ENCODE measurements at places on chromosomes 5 and 9.

- DNase-seq: no peak
Observed at GRCh38 chr5:159071382-159071781, 28.3 kb downstream of the EBF1 start.

DNA sequence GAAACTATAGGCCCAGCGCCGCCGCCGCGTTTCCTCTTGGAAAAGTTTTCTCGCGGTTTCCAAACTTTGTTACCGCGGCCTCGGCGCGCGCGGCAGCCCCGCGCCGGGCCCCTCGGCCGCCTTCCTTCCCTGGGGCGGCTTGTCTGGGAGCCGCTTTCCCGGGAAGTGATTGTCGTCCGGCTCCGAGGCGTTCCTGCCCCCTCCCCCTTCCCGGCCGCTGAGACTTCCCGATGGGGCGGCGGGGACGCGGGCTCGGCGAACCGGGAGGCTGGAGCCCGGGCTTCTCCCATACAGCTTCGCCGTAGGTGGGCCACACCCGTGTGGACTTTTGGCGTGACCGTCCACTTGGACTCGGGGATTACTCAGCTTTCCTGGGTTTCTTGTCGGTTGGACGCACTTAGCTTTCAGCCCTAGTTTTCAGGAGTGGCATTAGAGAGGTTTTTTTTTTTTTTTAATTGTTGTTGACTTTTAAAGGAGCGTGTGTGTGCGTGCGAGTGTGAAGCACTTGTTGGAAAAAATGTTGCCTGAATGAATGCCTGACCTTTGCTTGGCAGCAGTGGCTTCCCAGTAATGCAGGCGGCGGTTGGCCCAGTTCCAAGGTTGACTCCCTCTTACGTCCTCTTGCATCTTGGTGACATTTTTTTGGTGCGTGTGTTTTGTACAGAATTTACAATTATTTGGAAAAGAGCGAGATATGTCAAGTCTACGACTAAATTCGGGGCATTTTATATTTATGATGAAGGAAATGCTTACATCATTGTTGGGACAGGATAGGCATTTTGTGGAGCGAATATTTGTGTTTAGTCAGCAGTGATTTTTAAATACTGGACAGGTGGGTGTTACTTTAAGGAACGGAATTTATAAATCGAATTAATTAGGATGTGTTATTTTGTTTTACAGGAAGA lies 821 bp downstream of the CTNNA1 start:
- peak; percentile 40 for DNase-seq

DNA sequence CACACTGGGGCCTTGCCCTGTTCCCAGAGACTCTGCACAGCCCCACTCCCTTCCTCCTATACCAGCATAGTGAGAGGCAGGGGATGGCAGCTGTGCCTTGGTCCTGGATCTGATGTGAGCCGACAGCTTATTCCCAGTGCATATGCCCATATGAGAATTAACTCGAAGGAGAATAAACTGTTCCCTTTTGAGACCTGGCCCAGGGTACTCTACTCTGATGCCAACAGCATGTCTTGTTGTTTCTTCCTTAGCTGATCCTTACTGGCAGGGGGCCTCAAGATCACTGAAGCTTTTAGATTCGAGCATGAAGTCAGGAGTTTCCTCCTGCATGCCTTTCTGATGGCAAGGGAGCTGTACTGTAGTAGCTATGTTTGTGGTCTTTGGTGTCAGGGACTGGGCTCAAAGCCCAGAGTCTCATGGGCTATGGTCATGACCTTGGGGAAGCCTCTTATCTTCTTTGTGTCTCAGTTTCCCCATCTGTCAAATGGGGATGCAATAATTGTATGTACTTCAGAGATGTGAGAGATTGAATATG lies 57.1 kb downstream of the DOCK2 start:
- no peak for DNase-seq

GRCh38 chr5:10684303-10685086 lies 76.5 kb downstream of the DAP start:
- DNase-seq: no peak

DNA sequence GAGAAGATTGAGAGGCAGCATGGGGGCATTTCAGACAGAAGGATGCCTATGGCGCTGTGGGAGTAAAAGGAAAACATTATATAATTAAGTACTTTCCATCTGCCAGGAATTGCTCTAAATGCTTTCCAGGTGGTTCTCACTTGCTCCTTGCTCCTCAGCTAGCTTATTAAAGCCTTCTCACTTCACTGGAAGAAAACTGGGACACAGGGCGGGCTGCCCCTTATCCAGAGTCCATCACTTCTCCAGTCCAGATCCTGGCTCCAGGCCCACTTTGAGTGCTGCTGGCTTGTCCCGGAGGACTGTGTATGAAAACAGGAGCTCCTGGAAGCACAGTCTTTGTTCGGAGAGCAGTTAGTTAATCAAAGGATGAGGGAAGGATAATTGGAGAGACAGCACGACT lies 409.9 kb upstream of the ADAMTS16 start:
- DNase-seq: no peak

DNA sequence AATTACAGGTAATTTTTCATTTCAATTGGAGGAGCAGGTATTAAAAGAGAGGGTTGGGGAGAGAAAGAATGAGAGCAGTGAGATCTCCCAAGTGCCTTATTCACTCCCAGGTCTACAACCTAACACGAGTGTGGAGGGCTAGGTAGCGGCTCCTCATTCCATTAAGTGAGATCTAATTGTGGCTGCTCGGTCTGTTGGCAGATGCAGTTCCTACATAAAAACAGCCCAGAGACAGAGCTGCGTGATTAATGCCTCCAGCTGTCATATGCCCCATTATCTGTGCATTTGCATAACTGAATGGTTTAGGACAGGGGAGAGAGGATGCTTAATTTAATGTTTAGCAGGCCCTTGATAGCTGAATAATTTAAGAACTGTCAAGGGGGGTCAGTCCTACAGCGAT lies 100.5 kb downstream of the PSAT1 start:
- no peak for DNase-seq

- DNase-seq: no peak
Observed at GRCh38 chr5:170263906-170264305, 31.1 kb downstream of the C5orf58 start.

DNA sequence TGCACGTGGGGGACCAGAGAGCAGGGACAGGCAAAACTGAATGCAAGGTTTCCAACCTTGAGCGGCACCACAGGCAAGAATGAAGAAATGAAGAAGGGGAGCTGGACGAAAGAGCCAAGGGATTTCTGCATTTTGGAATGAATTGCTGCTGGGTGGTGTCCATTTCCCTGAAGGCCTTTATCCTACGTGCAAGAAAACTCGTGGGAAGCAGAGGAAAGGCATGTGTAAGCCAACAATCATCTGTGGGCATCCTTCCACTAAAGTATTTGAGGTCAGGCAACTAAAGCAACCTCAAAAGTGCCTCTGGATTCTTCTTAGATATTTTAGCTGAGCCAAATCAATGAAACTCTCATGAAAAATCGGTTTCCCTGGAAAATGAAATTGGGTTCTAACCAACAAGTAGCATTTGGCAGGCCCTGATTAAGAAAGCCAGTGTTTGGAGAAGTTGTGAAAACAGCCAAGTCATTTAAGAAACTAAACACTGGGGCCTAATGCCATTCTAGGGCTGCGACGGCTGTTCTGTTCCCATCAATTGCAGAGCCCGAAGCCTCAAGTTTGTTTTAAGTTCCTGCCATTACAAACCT lies 4.7 kb upstream of the TGFBI start:
- no peak for DNase-seq

- no peak for DNase-seq
Observed at GRCh38 chr5:76688836-76689235, 27.1 kb upstream of the F2R start.

- peak; percentile 85 for DNase-seq
Observed at GRCh38 chr9:127802576-127803443, at the start of gene FPGS. TSS of gene FPGS (plus strand) at chr9:127802882. CDS start at chr9:127802925, 43 bp downstream.

DNA sequence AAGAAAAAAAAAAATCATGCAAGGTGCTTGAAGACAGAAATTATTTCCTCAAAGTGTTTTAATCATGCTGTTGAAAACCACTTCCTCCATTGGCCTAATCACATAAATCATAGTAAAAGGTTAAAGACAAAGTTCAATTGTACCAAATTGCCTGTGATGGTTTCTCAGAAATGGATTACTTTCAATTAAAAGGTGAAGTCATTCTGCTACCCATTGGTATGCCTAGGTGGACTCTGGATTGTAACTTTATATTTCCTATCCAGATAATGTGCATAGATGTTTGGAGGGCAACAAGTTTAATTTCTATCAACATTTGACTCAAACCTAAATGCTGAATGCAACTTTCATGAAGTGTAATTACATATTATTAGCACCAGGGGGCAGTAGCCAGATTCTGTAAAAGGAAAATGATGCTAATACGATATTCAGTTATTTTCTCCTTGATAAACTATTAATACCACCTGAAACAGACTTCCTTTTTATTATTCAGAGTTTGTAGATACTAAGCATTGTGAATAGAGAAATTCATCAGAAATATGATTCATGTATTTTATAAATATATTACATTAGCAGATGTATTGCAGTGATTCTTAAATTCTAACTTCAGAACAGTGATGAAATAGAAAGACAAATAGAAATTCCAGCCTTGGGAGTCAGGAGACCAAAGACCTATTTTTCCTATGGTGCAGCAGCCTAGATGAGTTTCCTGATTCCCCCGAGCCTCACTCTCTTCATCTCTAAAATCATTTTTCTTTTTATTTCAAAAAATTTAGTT lies 148.2 kb downstream of the CAAP1 start:
- no peak for DNase-seq

- peak; percentile 39 for DNase-seq
Observed at GRCh38 chr5:31232273-31232888, 38.9 kb downstream of the CDH6 start.

DNA sequence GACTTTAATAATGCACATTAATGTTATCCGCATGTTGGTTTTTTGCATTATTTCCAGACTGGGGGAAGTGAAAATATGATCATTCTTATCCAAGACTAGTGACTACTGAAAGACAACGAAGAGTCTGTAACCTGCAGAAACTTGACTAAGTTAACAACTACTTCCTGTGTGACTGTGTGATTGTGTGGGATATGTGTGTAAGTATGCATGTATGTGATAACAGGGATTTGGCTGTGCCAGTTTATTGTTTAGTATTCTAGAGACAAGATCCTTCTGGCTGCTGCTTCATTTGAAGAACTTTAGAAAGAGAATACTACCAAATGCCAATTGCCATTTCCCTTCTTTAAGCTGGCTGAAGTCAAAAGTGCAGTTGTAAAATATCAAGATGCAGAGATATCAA lies 375.7 kb upstream of the PRR16 start:
- no peak for DNase-seq

DNA sequence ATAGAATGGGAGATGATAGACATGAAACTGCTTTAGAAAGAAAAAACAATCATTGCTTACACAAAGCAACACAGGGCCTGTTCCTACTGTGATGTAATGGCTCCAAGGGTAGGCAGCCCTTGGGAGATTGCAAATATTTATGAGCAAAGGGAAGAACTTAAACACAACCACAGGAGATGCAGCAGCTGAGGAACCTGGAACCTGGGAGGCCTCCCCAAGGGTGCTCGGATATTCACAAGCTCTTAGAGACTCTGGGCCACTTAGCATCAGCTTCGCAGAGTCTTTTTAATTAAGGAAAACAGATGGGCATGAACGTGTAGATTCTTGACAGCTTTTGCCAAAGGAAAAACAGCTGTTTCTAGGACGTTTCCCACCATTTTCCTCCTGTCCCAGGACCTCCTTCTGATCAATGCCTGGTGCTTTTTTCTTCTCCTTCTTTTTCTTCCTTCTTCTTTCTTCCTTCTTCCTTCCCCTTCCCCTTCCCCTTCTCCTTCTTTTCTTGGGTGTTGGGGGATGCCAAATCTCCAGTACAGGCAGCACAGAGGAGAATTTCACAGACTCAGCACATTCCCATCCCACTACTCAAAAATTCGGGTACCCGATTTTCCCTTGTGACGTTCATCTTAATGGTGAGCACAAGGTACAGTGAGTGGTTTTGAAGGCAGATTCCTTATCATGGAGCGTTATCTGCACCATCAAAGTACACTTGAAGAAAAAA lies 28.1 kb upstream of the TCF7 start:
- DNase-seq: no peak

GRCh38 chr9:98097836-98098235 lies 21.2 kb downstream of the TRIM14 start:
- DNase-seq: no peak

- no peak for DNase-seq
Observed at GRCh38 chr5:32043105-32043504, 131.0 kb downstream of the GOLPH3 start.

- no peak for DNase-seq
Observed at GRCh38 chr5:135840959-135841358, 6.5 kb downstream of the SLC25A48 start.

GRCh38 chr5:19988457-19988856 lies 457 bp upstream of the CDH18 start:
- DNase-seq: no peak

- DNase-seq: no peak
Observed at GRCh38 chr5:175133185-175133584, 310.8 kb downstream of the DRD1 start.

GRCh38 chr9:91734371-91734981 lies 215.6 kb downstream of the ROR2 start:
- DNase-seq: peak; percentile 39

DNA sequence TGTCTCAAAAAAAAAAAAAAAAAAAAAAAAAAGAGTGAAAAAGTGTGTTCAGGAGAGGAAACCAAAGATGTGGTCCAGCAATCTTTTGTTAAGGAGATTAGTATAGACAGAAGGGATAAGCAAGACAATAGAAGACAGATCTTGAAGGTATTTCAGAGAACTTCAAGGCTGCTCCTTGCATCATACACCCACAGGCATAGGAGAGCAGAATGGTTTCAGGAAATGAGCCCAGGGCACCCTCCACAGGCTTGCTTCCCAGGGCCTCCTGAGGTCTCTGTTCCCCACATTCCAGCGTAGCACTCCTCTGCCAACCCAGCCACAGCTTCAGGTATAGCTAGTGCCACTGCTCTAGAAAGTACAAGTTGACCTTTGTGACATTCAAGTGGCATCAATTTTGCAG lies 65.8 kb downstream of the FSTL4 start:
- DNase-seq: no peak

GRCh38 chr9:38240051-38240450 lies 152.5 kb upstream of the ALDH1B1 start:
- no peak for DNase-seq

GRCh38 chr5:89934069-89934468 lies 475.5 kb downstream of the CETN3 start:
- no peak for DNase-seq

GRCh38 chr9:34577400-34578240 lies 11.9 kb downstream of the CNTFR start:
- DNase-seq: peak; percentile 7
